Right renal cortex interstitium (tissue), 3 donors: ENCODE measurements at places on chromosomes 13 and 19. TPM values are rescaled to one million over a fixed set of nuclear protein-coding genes. Genes with fewer than 3 reads are reported as not detected.

DNA sequence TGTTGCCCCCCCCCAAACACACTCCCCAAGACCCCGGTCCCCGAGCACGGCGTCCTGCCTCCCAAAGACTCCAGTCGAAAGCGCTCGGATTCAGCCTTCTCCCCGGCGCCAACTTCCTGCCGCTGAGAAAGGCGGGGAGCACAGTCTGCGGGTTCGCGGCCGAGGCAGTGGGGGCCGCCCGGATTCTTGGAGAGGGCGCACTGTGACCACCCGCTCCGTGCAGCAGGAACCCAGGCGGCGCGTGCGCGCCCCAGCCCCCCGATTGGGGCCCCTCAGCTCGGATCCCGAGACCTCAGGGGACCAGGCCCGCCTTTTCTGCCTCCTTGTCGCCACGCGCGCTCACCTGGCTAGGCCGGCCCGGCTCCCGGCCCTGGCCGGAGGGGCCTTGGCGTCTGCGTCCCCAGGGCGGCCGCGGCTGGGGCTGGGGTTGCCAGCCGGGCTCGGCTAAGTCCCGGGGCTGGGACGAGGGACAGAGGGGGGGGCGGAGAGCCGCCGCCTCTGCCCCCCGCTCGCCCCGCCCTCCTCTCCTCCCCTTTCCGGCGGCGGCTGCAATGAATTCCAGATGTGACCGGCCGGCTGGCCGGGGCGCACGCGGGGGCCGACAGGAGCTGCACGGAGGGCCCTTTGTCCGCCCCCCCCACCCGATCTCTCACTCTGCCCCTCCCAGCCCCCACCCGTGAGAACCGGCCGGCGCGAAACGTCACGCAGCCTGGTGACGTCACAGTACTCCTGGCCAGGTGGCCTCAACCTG lies at the start of gene S1PR2:
TSS of gene S1PR2 (minus strand) at position 471 of the 751 bp plus-strand sequence. CDS start 6,426 bp downstream, outside the sequence.
- peak; percentile 61 for DNase-seq

Gene CBLC
- polyA plus RNA-seq, result 3.9 TPM

- DNase-seq, result peak; percentile 66
Observed at GRCh38 chr13:59318320-59318930, 845.3 kb downstream of the DIAPH3 start.

Gene RFXAP
- polyA plus RNA-seq, result 14.5 TPM

Gene ZNF773
- 14.0 TPM for polyA plus RNA-seq

Gene LSM7
- 92.3 TPM for polyA plus RNA-seq

Gene RGL3
- 55.5 TPM for polyA plus RNA-seq

- no peak for DNase-seq
Observed at GRCh38 chr19:3665681-3666544, 34.4 kb downstream of the PIP5K1C start.

DNA sequence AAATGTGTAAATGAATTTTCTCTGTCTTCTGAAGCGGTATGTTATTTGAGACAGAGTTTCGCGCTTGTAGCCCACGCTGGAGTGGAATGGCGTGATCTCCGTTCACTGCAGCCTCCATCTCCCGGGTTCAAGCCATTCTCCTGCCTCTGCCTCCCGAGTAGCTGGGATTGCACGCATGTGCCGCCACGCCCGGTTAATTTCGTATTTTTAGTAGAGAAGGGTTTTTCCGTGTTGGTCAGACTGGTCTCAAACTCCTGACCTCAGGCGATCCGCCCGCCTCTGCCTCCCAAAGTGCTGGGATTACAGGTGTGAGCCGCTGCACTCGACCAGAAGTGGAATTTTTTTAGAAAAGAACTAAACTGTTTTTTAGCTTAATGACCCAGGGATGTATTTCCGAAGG lies 3.4 kb upstream of the ZNF808 start:
- no peak for DNase-seq

GRCh38 chr19:32349724-32350470 lies 4.5 kb downstream of the ZNF507 start:
- no peak for DNase-seq

- DNase-seq, result no peak
Observed at GRCh38 chr13:42043676-42044075, 4.8 kb upstream of the DGKH start.

GRCh38 chr13:22399801-22400420 lies 729.0 kb downstream of the FGF9 start:
- DNase-seq, result no peak

Gene KLK12
- not detected for polyA plus RNA-seq

Gene SLC25A41
- polyA plus RNA-seq, result 0.44 TPM

GRCh38 chr13:24192057-24192810 lies 31.7 kb downstream of the SPATA13 start:
- no peak for DNase-seq

GRCh38 chr13:33636955-33637670 lies 180.8 kb upstream of the RFC3 start:
- no peak for DNase-seq

DNA sequence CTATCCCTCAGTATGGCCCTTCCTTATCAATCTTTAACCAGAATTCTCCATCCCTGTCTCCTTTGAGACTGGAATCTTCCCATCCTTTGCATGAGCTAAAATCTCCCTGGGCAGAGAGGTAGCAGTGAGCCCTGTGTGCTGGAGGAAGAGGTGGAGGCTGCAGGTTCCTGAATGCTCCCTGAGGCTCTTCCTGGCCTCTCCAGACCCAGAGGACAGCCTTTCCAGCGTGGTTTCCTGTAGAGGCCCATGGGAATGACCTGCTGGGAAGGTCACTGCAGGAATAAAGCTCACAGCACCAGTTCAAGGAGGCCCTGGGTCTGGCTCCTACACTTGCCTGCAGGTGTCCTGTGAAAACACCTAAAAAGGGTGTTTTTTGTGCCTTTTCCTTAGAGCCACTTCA lies 4.6 kb downstream of the OR10H2 start:
- DNase-seq, result no peak
